ENCODE measurements at places on chromosomes 2 and 18.

DNA sequence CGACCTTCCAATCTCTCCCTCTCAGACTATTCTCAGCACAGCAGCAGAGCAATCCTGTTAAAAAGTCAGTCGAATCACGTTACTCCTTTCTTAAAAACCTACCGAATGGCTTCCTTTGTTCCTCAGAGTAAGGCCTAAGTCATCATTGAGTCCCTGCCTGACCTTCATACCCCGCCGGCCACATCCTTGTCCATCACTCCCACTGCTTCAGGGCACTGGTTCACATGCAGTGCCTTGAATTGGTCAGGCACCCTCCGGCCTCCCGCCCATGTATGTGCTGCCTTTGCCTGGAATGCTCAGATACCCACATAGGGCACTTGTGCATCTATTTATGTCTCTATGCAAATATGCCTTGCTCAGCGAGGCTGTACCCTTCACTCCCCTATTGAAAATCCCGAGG lies 206.4 kb downstream of the DLGAP1 start:
- DNase-seq = no peak

GRCh38 chr18:74976331-74976909 lies 232.5 kb downstream of the PTGR3 start:
- DNase-seq = no peak

DNA sequence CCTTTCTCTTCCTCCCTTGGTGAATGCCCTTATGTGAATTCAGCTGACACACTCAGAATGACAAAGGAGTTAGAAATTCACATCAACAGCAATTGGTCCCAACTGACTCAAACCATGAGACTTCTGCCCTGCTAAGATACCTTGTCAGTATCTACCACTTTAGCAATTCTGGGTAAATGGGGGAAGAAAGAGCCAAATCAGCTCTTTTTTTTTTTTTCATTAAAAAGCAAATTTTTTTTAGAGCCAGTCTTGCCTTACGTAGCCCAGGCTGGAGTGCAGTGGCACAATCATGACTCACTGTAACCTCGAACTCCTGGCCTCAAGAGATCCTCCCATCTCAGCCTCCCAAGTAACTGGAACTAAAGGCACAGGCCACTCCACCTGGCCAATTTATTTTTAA lies 1.7 kb upstream of the PPP4R1 start:
- no peak for DNase-seq

- no peak for DNase-seq
Measured at GRCh38 chr2:26521054-26521912, 43.4 kb upstream of the OTOF start.

- no peak for DNase-seq
Measured at GRCh38 chr2:149739883-149740265, 152.3 kb upstream of the MMADHC start.

DNA sequence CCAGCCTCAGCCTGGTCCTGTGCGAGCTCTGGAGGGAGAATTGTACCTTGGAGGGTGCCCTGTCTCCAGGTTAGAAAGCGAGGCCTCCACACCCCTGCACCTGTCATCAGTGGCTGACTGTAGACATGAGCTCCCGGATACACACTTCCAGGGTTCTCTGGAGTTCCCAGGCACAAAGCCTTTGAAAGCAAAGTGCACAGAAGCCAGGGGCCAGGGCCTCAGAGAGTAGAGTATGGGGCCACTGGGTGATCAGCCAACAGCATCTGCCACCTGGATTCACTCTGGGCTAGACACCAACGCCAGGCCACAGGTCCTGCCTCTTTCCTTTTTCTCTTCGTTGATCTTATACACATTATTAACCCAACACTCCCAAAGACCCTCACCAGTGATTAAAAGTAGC lies 239.4 kb upstream of the HDAC4 start:
- no peak for DNase-seq

DNA sequence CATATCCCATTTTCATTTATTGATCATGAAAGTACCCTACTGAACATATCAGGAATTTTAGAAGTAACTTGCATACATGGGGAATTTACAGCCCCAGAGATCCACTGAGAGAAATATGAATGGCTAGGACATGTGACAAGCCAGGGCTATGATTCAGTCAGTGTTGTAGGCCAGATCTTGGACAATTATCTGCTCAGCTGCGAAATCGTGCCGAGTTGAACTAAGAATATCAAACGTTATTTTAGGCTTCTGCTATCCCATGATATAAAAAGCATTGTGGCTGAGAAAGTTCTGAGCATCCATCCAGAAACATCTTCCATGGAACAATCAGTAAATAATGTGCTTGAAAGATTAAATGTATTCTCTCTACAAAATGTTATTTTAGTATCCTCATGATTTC lies 85.7 kb upstream of the UNC80 start:
- DNase-seq = no peak

DNA sequence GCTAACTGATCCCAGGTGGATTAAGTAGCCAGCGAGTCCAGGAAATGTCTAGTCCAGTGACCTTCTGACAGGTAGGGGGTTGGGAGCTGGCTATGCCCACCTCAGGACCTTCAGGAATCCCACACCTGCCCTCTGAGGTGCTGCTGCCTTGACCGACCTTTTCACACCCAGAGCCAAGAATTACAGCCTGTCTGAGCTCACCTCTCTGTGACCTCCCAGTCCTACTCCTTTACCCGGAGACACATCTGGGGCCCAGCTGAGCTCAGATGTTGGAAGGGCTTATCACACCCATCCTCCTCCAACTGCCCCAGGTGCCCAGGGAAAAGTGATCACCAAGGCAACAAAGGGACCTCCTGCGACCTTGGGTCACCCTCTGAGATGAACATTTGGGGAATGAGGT lies 413.3 kb upstream of the TNP1 start:
- no peak for DNase-seq

DNA sequence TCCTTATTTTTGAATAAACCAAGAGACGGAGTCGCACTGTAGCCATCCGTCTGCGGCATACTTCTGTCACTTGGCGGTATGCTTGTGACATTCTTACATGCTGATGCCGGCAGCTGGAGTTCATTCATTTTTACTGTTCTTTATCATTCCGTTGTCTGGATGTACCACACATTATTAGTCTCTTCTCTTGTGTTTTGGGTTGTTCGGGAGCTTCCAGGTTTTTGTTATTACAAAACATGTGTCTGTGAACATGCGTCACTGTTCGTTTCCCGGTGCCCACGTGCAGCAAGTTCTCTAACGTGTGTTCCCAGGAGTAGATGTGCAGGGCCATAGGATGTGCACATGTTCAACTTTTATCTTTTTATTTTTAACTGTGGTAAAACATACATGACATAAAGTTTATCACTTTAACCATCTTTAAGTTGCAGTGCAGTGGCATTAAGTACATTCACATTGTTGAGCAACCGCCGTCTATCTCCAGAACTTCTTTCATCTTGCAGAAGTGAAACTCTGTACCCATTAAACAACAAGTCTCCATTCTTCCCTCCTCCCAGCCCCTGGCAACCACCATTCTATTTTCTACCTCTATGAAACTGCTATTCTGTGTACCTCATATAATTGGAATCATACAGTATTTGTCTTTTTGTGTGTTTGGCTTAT lies 40.1 kb downstream of the MTCL1 start:
- no peak for DNase-seq

- no peak for DNase-seq
Measured at GRCh38 chr2:38016219-38016618, 59.7 kb downstream of the CYP1B1 start.

GRCh38 chr2:242088471-242089212 lies 219.1 kb downstream of the RTP5 start:
- DNase-seq = peak; percentile 89

Data from T-cell (primary cell).